Stimulated activated CD4-positive, alpha-beta T cell treated with anti-CD3 and anti-CD28 coated beads, TNF-alpha, amount 100 ng/mL, for 1 hour (primary cell): ENCODE measurements at places on chromosomes 16 and 17.

DNA sequence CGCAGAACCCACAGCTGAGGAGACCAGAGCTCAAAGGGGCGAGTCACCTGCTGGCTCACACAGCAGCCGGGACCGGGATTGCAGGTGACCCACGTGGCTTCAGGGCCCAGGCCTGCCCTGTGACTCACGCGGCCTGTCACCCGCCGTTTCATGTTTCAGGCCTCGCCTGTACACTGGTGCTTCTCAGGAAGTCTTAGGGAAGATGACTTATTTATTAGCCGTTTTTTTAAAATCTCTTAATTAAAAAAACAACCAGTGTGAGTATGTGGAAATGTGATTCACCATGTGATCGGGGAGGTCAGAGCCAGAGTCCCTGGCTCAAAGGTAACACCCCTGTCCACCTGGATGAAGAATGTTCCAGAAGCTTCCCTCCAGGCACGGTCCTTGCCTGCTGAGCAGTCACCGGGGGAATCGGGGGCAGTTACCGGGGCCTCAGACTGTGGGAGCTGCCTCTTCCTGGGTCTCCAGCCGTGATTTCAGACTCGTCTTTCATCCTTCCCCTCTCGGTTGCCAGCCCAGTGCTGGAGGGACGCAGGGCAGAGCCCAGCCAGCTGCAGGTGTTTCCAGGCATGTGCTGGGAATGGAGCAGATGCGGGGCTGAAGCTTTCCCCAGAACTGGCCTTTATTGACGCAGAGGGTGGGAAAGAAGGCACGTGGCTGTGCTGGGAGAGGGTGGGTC lies 49.3 kb downstream of the CMIP start:
- DNase-seq: no peak

DNA sequence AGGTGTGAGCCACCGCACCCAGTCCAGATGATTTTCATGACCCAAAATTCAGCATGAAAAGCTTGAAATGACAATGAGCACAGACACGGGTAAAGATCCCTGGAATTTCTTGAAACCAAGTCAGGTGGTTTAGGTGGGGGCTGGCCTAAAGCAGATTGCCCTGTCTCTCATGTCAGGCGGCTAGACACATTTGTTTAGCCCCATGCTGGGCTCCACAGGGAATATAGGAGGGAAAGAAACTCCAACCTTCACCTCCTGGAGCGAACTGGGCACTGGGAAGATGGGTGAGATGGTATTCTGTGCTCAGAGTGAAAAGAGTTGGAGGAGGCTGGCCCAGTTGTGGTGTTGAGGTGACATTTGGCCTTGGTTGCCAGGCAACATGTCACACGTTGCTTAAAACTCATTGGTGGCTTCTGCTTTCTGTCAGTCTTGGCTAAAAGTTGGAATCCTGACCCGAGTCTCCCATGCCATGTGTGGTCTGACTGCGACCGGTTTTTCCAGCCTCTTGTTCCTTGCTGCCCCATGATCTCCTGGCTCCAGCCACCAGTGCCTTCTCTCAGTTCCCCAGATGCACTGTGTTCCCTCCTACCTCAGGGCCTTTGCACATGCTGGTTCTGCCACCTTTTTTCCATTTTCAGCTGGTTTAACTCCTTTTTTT lies 113.7 kb downstream of the ABCC6 start:
- DNase-seq: no peak

DNA sequence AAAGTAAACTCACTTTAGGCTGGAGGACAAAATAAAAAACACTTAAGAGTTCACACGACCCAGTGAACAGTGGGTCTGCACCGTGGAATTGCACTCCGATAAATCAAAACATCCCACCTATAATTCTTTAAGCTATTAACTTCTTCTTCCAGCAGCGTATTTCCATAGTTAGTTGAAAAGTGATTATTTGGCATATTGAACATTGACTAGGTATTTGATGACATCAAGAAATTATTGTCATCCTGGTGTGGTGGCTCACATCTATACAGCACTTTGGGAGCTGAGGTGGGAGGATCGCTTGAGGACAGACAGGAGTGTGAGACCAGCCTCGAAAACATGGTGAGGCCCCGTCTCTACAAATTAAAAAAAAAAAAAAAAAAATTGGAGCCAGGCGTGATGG lies 23.4 kb downstream of the IGF2BP1 start:
- DNase-seq: no peak

DNA sequence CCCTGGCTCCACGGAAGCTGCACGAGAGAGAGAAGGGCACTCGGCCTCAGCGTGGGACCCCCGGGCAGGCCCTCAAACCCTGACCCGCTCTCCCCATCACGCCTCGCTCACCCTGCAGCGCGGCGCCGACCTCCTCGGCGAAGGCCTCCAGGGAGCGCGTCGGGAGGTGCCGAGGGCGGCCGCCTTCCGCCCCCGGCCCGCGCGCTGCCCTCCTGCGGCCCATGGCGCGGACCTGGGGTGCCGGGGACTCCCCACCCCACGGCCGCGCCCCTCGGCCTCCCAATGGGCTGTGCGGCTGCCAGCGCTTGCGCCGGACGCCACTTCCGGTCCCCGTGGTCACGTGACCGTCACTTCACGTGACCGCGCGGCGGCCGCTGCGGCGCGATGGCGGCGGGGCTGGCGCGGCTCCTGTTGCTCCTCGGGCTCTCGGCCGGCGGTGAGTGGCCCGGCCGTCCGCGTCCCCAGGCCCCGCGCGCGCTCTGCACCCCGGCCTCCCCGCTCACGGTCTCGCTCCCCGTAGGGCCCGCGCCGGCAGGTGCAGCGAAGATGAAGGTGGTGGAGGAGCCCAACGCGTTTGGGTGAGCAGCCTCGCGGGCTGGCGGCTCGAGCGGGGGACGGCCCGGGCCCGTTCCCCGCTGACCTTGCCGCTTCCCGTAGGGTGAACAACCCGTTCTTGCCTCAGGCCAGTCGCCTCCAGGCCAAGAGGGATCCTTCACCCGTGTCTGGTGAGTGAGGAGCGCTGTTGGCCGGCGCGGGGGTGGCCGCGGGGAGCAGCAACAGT lies at the start of the genes GNPTG and TSR3:
TSS of gene GNPTG (plus strand) at position 350 of the 781 bp plus-strand sequence. CDS start at position 385, 35 bp downstream.
TSS of gene TSR3 (minus strand) at position 297 of the 781 bp plus-strand sequence. CDS start at position 223, 74 bp downstream.
- DNase-seq: peak; percentile 72

DNA sequence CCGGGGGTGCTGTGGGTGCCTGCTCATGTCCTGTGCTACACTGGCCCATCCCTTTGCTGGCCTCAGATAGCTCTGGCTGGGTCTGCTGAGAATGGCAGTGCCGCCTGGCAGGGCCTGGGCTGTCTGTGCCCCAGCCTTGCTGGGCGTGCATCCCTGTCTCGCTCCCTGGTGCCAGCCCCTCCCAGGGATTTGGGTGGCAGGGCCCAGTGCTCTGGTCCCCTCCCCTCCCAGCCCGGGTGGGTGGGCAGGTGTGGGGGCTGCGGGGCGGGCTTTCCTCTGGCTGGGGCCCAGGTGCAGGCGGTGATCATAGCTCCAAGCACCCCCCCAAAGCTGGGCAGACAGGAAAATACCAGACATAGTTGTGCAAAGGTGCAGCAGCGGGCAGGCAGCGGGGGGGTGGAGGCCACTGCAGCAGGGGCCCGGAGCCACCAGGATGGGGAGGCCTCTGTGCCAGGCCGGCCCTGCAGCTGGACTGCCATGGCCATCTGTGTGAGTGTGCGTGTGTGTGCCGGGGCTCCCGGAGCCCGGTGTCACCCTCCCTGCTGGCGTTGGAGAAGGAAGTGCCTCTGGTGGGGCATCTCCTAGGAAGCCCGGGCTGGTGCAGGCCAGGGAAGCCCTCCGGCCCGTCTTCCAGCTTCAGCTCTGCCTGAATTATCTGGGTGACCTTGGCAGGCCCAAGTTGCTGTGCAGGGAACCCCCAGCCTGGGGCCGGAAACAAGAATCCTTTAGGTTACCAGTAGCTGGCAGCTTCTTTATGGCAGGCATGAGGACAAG lies 7.4 kb downstream of the GLIS2 start:
- no peak for DNase-seq

DNA sequence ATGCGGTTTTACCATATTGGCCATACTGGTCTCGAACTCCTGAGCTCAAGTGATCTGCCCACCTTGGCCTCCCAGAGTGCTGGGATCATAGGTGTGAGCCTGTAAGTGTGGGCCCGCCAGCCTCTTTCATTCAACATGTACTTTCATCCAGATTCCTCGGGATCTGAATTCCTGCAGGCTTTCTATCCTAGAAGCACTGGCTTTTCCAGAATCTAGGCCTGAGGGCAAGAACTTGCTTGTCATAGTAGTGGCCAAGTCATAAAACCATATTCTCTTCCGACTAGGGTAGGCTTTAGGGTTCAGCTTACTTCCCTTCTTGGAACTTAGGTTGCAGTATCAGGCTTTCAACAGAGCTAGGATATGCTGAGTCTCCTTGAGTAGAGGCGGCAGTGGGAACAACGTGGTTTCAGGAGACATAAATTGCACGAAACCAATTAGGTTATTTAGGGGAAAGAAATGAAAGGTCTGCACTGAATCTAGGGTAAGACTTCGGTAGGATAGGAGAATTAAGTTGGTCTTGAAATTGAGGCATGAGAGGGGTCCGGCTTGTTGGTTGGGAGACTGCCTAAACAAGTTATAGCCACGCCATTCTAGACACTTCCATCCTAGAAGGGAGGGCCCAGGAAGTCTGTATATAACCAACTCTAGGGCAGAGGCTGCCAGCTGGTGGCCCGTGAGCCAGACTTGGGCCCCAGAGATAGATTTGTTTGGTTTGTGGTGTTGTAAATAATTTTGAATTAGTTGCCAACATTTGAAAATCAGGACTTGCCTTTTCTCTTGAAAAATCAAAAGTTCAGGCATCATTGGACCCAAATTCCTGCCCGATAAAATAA lies 15.6 kb downstream of the SLC7A6 start:
- DNase-seq: no peak

GRCh38 chr17:10396524-10397163 lies 23.8 kb upstream of the MYH13 start:
- DNase-seq: no peak

- no peak for DNase-seq
These were observed 675 bp upstream of the PDZD9 start for GRCh38 chr16:22001591-22001990.

- no peak for DNase-seq
These were observed 31.4 kb downstream of the CAPNS2 start for GRCh38 chr16:55597928-55598327.

- DNase-seq: no peak
These were observed 309.0 kb upstream of the IRX3 start for GRCh38 chr16:54595621-54596020.

DNA sequence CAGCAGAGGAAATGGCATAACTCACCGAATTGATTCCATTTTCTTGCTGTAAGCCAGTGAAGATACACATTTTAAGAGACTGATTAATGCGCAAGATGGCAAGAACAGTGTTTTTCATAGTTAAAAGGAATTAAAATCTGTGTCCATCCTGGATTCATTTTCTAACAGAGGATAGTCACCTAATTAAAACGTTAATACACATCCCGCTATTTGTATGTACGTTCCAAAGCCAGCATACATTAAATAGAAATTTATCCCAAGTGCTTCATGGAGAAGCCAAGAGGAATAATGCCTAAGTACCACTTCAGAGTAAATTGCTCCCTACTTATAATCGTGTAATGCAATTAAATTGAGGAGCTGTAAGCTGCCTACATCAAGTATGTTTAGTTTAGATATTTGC lies 49.9 kb downstream of the RBFOX1 start:
- DNase-seq: no peak

GRCh38 chr17:65668211-65668610 lies 106.8 kb upstream of the AXIN2 start:
- no peak for DNase-seq

DNA sequence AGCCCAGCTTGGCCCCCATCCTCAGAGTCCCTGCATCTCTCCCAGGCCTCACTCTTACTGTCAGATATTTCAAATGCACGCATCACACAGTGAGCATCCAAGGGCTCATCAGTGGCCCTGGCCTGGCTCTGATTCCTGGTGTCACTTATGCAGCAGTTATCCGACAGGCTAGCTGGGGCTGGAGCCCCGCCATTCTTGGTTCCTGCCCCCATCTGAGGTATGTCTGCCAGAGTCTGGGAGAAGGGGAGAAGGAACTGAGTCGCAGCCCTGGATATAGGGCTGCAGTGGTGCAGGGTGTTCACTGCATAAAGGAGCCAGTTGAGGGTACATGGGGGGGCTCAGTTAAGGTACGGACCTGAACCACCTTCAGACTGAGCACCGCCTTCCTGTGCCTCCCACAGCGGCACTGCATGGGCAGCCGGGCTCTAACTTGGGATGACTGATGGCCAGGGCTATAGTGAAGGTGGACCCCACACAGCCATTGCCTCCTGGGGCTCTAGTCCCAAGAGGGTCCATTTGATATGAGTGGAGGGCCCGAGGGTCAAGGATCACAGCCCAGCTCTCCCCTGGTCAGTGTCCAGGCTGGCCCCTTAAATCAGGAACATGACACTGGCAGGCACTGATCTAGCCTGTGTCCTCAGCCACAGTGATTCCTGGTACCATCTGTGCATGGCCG lies 1.8 kb upstream of the RASD1 start:
- DNase-seq: no peak

GRCh38 chr17:74542727-74543383 lies 3.1 kb downstream of the CD300C start:
- no peak for DNase-seq

- no peak for DNase-seq
These were observed 7.0 kb downstream of the EPOP start for GRCh38 chr17:38667787-38668122.

DNA sequence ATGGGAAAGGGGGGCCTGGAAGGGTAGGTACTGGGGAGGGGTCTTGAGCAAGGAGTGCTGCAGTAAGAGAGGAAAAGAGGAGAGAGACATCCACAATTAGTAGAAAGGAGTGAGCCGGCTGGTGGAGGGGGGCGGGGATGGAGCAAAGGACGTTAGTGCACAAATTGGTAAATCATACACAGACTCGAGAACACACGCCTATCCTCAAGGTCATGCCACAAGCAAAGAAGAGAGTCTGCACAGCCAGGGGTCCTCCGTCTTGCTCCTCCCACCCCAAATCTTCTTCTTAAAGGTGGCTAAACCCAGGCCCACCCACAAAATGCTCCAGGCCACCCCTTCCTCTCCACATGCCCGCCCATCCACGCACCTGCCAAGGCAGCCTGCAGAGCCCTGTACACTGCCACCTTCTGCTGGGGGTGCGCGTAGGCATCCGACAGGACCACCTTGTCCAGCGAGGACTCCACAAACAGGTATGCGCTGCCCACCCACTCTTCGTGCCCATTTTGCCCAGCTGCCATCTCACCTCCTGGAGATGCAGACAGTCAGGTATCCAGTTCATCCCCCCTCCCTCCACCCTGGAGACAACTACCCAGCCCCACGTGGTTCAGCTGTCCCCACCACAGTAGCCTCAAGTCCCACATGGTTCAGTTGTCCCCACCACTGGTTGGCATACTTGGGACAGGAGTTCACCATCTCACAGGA lies 3.4 kb downstream of the TRADD start:
- no peak for DNase-seq

DNA sequence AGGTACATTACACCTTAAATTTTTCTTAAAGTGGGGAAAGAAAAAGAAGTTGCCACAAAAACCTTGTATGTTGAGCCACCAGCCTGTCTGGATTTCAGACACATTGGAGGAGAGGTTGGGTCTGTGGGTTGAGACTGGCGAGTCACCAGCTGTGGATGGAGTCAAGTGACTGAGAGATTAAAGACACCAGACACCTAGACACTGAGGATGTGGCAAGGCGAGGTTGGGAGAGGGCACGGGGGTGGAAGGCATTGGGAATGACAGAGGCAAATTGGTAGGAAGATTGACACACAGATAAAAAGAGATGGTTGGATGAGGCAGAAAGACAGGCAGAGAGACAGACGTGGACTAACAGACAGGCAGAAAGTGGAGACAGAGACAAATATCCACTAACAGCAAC lies 49.6 kb downstream of the KCNJ12 start:
- no peak for DNase-seq
